ENCODE measurements at places on chromosomes 7 and 10. TPM values are rescaled to one million over a fixed set of nuclear protein-coding genes. Genes with fewer than 3 reads are reported as not detected.

Gene CRTAC1
- total RNA-seq = 1.1 TPM

Gene FOXI2
- total RNA-seq = not detected

- DNase-seq = no peak
Observed at GRCh38 chr10:87651801-87652200, 7.9 kb upstream of the PAPSS2 start.

GRCh38 chr10:98478430-98479222, 31.9 kb upstream of the HPS1 start:
- no peak for DNase-seq

Gene CPN1
- total RNA-seq = not detected

GRCh38 chr10:4683838-4684237, 142.2 kb upstream of the AKR1E2 start:
- DNase-seq = no peak

DNA sequence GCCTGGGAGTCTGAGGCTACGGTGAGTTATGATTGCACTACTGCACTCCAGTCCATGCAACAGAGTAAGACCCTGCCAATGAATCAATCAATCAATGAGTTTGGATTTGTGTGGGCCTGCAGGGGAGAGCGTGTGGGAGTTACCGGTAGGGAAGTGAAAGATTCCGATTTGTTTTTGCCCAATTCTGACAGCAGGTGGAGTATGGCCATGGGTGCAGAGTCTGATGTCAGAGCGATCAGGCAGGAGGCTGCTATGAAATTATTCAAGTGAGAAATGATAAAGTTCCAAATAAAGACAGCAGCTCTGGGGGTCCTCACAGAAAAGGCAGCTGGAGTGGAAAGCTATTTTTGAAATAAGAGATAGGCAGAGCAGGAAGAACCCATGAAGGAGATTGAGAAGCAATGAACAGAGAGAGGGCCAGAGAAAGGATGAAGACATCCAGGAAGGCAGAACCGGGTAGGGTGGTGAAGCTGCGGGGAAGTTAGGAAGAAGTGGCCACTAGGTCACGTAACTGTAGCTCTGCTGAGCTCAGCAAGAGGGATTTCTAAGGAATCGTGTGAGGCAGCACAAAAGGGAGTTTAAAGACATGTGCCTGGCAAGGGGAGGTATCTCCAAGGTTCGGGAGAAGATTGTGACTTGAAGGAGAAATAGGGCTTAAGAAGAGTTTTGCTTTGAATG, 93.7 kb upstream of the NMT2 start:
- no peak for DNase-seq

Gene ITPRID1
- not detected for total RNA-seq

DNA sequence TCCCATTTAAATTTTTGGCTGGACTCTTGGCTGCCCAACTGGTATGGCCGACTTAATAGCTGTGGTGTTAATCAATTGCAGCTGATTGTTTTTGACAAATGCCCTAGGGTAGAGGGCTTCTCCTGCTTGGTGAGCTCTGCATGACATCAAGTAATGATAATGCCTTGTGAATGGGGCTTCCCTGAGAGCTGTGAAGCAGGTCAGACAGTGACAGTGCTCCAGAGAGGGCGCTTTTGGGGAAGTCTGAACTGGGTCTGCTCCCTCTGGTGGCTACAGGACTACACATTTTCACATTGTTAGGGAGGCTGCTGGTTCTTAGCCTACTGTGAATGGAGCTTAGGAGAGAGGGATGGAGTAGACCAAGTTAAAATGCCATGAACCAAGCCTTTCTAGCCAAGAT, 98.8 kb downstream of the SDK1 start:
- peak; percentile 10 for DNase-seq

DNA sequence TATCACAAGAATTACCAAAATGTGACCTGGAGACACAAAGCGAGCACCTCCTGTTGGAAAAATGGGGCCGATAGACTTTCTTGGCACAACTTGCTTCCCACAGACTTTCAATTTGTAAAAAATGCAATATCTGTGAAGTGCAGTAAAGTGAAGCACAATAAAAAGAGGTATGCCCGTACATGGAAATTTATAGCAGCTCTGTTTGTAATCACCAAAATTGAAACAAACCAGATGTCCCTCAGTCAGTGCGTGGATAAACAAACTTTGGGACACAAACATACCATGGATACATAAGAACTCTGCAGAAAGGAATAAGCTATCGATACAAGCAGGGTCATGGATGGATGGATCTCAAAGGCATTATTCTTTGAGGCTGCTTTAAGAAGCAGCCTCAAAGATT, 33.6 kb downstream of the ARID5B start:
- no peak for DNase-seq

Gene DHTKD1
- total RNA-seq = 56.1 TPM

Gene RNF133
- total RNA-seq = not detected

- no peak for DNase-seq
Observed at GRCh38 chr10:72622271-72622670, 3.6 kb downstream of the MICU1 start.

- no peak for DNase-seq
Observed at GRCh38 chr7:6650521-6651011, 13.4 kb downstream of the ZNF316 start.

- no peak for DNase-seq
Observed at GRCh38 chr7:27160145-27160545, 3.7 kb upstream of the HOXA7 start.

DNA sequence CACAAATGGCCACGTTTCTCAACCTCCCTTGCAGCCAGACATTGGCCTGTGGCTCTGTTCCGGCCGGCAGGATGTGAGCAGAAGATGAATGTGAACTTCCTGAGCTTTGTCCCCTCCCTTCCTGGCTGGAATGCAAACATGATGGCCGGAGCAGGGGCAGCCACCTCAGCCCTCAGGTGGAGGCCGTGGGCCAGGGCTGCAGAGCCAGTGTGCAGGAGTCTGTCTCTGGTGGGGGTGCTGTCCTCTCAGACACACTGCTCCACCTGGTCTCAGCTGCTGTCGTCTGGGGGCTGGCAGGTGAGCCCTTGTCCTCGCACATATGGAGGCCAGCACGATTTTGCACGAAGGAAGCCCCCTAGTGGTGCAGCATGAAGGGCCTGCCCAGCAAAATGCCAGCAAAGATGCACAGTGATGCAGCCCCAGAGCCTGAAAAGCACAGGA, 25.3 kb upstream of the PWWP2B start:
- no peak for DNase-seq

DNA sequence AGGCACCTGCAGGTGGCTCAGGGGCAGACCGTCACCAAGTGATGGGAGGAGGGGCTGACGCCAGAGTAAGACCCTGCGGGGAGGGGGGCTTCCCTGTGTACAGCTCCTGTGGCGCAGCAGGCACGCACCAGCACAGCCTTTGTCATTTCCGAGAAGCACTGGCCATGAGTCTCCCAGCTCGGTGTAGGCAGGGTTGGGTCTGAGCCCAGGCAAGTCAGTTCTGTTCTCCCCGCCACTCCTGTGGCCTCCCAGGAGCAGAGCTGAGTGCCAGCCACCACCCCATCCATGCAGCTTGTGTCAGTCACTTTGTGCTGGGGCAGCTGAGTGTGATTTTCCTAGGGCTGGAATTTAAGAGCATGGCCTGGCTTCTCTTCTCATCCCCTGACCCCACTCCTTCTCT, 13.2 kb downstream of the CPSF4 start:
- DNase-seq = no peak

- no peak for DNase-seq
Observed at GRCh38 chr7:6159524-6160031, 112.8 kb downstream of the CYTH3 start.

Gene ZNF467
- 1.9 TPM for total RNA-seq

DNA sequence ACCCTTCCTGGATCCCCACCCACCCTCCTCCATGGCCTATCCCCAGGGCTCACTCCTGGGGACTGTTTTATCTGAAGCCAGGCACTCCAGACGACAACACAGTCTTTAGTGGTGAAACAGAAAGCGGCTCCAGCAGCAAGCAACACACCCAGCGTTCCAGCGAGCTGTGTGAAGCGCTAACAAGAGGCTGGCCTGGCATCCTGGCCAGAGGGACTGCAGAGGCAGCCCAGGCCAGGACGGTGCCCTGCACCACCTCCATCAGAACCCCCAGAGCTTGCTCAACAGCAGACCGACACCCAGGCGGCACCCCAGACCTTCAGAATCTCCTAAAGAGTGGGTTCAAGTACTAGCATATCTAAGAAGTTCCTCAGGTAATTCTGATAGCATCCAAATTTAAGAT, 2.0 kb upstream of the CPXM2 start:
- no peak for DNase-seq

Gene C10orf143
- total RNA-seq = 2.7 TPM

DNA sequence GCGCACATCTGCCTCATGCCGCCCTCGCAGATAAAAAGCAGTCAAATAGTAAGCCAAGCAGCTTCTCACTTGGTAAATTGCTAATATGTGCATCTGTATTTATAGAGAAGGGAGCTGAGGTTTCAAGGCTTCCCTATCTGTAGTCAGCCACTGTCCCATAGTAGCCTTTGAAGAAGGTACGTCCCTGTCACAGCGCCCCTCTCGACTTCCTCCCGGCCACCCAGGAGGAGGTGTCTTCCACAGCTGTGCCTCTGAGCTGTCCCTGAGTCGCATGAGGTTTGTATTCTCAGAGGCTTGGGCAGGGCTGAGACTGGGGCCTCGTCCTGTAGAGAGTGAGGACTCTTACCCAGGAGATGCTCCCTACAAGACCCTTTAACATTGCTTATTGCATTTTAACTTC, 49.0 kb downstream of the SPOCK2 start:
- no peak for DNase-seq

- DNase-seq = no peak
Observed at GRCh38 chr10:16788125-16788524, 29.1 kb downstream of the RSU1 start.

DNA sequence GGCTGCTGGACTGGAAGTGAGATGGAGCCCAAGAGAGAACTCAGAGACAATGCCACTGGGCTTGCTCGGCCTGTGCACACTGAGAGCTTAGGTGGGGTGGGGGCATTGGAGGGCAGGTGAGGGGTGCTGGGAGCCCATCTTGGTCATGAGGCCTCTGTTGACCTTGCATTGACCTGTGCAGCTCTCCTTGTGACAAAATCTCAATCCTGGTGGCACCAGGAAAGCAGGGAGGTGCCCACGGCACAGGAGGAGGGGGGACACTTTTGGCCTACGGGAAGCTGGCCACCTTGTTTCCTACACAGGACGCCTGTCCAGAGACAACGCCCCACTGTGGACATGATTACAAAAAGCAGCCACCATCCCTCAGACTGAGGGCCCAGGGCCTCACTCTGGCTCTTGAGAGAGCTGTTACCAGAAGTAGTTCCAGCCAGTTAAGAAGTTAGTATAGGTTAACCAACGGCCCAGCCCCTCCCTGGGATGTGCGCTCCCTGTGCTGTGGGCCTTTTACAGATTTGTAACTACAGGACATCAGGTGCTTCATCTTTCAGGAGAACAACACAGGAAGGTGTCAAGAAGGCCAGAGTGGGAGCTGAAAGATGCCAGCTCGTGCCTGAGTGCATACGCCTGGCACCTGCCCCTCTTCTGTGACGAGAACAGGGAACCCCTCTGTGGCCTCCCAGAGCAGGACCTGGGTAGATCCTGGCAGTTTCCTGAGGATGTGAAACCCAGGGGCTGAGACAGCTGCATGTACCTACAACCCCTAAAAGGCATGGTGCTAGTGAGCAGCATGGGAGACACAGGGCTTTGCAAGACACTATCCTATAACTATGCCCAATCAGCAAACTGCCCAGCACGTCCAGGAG, 10.3 kb downstream of the PKD1L1 start:
- no peak for DNase-seq

DNA sequence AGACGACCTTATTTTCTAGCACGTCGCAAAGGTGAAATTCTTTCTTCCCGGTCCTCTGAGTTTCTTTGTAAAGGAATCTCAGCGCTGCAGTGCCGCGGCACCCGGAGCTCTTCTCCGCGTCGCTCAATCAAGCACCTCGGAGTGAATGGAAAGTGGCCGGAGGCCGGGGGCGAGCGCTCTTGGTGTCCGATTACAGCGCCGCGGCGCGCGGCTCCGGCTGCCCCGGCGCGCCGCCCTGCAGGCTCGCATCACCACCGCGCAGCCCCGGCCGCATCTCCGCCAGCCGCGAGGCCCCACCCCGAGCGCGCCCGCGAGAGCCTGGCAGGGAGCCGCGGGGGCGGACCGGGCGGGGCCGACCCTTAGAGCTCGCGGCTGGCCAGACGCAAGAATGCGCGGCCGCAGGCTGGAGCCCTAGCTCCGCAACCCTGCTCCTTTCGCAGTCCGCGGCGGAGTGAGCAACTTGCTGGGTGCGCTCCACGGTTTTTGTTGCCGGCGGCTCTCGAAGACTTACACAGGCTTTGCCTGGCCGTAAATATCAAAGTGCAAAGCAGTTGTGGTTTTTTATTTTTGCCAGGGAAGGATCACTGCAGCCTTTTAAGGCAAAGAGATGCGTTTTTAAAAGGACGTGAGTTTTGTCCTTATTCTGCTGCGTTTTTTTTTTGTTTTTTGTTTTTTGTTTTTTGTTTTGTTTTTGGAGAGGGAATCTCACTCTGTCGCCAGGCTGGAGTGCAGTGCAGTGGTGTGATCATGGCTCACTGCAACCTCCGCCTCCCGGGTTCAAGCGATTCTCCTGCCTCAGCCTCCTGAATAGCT, at the start of gene SEMA3C:
SEMA3C (minus strand) TSS at position 143 of the 813 bp plus-strand sequence. CDS start 2,270 bp downstream, outside the sequence.
- peak; percentile 83 for DNase-seq

GRCh38 chr7:82389876-82390275, 53.7 kb downstream of the CACNA2D1 start:
- no peak for DNase-seq

- DNase-seq = no peak
Observed at GRCh38 chr10:98269435-98269912, 1.5 kb upstream of the LOXL4 start.

- DNase-seq = no peak
Observed at GRCh38 chr7:155453296-155454182, 4.4 kb upstream of the EN2 start.

DNA sequence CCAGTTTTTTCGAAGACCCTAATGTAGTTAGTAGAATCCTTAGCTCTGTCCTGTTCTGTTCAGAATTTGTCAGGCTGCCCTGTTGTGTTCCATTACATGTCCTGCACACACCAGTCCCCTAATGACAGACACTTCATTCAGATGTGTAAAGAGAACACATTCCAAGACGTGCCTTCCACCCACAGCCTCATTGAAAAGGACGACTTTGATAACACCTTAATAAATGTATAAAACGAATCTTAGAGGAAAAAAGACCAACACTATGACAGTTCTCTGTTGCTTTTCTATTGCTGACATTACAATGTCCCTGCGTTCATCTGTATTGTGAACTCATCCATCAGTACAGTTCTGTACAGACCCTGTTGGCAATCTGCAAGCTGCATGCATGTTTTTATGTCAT, 3.5 kb downstream of the LRRTM3 start:
- no peak for DNase-seq

Gene NAMPT
- 52.7 TPM for total RNA-seq

DNA sequence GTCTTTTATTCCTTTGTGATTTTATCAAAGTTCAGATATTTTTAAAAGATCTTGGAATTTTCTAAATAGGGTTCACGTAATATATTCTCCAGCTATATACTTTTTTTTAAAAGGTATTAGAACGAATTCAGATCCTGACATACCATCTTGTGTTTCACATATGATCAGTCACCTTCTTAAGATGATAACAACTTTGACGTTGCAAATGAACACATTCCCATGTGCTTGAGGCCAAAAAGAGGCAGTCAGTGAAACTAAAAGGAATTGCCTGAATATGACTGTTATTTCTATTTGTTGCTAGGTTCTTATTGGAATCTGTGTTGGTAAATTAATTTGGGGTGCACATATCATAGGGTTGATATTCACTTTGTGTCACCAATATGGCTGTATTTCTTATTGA, 310.1 kb downstream of the MDFIC start:
- no peak for DNase-seq

Gene DNAJB6
- total RNA-seq = 107 TPM

Gene PHYHIPL
- total RNA-seq = 17.5 TPM
